ENCODE measurements at places on chromosomes 11 and 22. TPM values are rescaled to one million over a fixed set of nuclear protein-coding genes. Genes with fewer than 3 reads are reported as not detected.

GRCh38 chr22:34976474-34976873, 89.5 kb upstream of the ISX start:
- DNase-seq: no peak

- DNase-seq: peak; percentile 93
Observed at GRCh38 chr11:73334384-73335203, 26.5 kb downstream of the ARHGEF17 start.

GRCh38 chr11:36251823-36252222, 37.4 kb downstream of the COMMD9 start:
- no peak for DNase-seq

GRCh38 chr11:61575886-61576861, 4.7 kb downstream of the SYT7 start:
- DNase-seq: no peak

Gene UPK2
- not detected for total RNA-seq

- DNase-seq: peak; percentile 37
Observed at GRCh38 chr11:27524155-27524554, 17.6 kb upstream of the LIN7C start.

DNA sequence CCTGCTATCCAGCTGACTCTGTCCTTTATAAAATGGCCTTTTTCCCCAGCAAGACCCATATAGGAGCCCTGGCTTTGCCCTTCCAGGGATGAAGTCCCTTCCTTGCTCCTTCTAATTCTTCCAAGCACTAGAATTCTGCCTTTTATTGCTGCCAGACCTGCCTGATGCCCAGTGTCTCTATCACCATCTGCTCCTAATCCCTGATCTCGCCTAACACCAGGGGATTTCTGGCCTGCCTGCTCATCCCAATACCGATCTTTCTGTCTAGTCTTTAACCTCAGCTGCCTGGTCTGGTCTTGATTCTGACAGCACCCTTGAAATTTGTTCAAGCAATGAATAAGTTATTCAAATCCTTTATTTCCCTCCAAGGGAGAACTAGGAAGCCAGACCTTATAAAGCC, 150.2 kb downstream of the SPON1 start:
- DNase-seq: no peak

DNA sequence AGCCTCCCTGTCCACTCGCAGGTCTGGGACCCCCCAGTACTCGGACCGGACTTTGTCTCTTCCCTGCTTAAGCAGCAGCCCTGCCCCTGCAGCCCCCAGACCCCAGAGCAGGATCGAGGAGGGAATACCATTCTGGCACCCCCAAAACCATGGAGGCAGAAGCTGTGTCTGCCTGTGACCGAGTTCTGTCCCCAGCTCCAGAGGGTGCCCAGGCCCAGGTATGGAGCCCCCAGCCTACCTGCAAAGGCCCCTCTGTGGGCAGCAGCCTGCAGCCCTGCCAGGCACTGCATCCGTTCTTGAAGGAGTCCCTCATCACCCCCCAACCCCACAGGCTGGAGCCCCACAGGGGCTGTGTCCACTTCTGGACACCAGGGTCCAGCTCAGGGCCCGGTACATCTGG, 163.8 kb downstream of the BRD1 start:
- no peak for DNase-seq

DNA sequence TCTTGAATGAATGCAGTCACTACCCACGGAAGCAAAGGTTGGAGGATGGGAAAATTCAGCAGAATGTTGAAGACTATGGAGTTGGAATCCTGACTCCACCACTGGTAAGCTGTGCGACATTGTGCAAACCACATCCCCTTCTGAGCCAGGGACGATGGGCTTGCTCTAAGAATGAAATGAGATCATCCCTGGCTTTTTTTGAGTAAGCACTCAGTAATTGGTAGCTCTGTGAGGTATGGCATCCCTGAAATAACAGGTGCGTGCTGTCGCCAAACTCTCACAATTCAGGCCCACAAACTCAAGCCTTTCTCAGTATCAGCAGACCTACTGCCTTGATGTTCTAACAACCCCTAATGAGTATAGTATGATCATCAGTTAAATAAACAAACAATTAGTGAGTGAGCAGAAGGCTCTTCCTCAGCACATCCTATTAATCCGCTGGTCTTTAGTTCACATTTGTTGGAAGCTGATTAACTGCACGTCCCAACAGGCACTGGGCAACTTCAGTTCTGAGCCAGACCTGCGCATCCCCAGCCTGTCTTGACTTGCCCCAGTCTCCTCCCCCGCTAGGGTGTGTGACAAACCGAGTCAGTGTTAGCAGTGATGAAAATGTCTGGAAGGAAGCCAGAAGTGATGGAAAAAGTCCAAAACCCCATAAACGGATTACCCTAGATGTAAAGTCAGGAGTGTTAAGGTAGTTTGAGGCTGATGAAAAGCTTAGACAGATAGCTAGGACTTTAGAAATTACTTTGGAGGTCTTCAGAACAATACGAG, 235.5 kb downstream of the GRIK4 start:
- no peak for DNase-seq

Gene KIF18A
- total RNA-seq: 46.8 TPM

Gene MMP13
- 0.12 TPM for total RNA-seq

DNA sequence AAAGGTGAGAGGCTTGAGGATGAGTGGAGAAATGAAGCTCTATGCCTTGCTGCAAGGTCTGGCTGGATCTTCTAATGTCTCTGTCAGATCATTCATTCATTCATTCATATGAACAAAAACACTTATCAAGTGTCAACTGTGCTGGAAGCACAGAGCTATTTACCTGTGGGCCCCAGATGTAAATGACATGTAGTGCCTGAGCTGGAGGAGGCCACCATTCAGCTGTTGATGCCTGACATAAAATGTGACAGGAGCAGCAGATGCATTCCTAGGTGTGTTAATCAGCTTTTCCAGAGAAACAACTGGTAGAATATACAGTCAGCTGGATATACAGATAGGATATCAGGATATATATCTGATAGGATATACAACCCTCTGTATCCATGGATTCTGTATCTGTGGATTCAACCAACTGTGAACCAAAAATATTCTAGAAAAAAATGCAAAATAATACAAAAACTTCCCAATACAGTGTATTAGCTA, 44.5 kb downstream of the TSPAN18 start:
- no peak for DNase-seq

Data from RPMI7951 (cell line).